ENCODE measurements at places on chromosomes 7 and 10. TPM values are rescaled to one million over a fixed set of nuclear protein-coding genes. Genes with fewer than 3 reads are reported as not detected.

Gene RPEL1
- total RNA-seq = not detected

- DNase-seq = no peak
These were observed 108.4 kb upstream of the SEMA3A start for GRCh38 chr7:84302949-84303348.

Gene NEUROD6
- not detected for total RNA-seq

Gene ANXA7
- 86.6 TPM for total RNA-seq

DNA sequence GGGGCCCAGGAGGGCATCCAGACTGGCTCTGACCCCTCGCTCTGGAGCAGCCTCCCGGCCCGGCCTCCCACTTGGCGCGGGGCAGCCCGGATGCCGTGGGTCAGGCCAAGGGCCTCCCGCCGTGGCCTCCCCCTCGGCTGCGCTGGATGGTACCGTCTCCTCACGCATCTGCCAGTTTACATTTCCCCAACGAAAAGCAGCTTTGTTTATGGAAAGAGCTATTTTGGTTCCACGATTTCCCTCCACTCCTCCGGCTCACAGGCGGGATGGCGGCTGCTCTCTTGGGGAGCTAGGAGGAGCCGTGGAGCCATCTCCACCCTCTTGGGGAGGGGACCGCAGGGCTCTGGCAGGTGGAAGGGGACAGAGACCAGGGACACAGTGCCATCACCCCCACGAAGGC, 93.2 kb upstream of the MYL10 start:
- no peak for DNase-seq

GRCh38 chr10:63976538-63976937, 455.3 kb downstream of the REEP3 start:
- peak; percentile 37 for DNase-seq

Gene RNF32
- total RNA-seq = 3.6 TPM

- DNase-seq = peak; percentile 50
These were observed 989 bp downstream of the ERLIN1 start for GRCh38 chr10:100184840-100185239.

DNA sequence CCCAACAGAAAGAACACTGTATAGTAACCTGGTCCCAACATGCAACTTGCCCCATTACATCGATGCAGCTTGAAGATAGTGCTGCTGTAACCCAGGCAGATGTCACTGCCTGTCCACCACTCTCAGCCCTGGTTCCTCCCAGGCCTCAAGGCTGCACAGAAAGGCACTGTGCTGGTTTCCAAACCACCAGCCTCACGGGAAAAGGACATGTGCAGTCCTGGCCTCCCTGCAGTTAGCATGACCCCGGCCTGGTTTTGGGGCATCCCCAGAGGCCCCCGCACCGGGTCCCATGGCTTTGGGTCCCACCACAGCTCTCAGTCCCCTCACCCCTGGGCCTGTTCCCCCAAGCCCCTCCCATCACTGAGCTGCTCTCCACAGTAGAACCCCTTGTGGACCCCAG, 214.5 kb downstream of the TNS3 start:
- DNase-seq = no peak

- DNase-seq = no peak
These were observed 161.3 kb downstream of the EGFR start for GRCh38 chr7:55179931-55180682.

DNA sequence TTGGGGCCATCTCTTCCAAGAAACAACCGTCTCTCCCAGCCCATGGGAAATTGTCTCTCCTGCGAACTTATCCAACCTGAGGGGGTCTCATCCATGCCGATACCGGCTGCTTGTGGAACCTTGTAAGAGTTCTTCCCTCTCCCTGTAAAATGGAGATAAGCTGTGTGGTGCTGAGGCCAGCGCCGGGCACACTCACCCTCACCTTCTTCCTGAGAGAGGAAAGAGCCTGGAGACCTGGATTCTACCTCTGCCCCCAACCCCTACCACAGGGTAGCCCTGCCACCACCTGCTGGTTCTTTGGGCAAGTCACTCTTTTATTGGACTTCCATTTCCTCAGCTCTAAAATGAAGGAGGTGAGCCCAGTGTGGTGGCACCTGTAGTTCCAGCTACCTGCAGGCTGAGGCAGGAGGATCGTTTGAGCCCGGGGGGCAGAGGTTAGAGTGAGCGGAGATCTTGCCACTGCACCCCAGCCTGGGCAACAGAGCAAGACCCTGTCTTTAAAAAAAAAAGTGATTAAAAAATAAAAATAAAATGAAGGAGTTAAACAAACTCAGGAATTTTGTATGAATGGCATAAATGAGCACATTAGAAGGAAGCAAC, 38.4 kb upstream of the PSAP start:
- peak; percentile 33 for DNase-seq

- DNase-seq = no peak
These were observed 370.3 kb downstream of the CDC14C start for GRCh38 chr7:49294611-49295010.

DNA sequence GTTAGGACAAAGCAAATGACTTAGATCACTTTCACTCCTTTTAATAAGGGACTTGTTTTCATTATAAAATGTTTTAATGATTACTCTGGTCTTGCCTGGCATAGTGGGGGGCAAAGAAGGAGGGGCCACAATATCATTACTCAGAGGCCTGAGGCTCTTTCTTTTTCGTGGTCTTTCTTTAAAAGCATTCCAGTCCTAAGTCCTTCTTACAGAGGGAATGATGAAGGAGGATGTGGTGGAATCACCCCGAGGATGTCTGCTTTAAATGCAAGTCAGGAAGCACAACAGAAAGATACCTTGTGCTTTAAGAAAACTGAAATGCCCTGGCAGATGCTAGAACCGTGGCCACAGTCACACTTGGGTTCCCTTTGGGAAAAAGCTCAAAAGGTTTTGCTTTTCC, 379.1 kb downstream of the INHBA start:
- DNase-seq = no peak

Gene XRCC2
- total RNA-seq = 49.6 TPM

GRCh38 chr7:23544913-23545354, 13.2 kb upstream of the TRA2A start:
- peak; percentile 63 for DNase-seq

DNA sequence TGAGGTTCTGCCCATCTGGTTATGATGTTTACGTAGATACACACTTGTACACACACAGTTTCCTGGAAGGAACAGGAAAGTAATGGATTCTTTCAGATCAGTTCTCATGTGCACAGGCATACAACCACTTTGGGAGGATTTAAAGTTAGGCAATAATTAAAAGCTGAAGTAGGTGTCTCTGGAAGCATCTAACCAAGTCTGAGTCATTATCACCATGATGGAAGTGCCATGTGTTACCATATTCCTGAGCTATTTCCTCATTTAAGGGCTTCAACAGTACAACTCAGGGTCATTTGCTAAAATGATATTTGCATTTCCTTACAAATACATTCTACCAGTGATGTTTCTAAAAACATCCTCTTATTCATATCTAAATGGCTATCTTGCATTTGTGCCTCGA, 41.4 kb upstream of the BET1 start:
- no peak for DNase-seq

DNA sequence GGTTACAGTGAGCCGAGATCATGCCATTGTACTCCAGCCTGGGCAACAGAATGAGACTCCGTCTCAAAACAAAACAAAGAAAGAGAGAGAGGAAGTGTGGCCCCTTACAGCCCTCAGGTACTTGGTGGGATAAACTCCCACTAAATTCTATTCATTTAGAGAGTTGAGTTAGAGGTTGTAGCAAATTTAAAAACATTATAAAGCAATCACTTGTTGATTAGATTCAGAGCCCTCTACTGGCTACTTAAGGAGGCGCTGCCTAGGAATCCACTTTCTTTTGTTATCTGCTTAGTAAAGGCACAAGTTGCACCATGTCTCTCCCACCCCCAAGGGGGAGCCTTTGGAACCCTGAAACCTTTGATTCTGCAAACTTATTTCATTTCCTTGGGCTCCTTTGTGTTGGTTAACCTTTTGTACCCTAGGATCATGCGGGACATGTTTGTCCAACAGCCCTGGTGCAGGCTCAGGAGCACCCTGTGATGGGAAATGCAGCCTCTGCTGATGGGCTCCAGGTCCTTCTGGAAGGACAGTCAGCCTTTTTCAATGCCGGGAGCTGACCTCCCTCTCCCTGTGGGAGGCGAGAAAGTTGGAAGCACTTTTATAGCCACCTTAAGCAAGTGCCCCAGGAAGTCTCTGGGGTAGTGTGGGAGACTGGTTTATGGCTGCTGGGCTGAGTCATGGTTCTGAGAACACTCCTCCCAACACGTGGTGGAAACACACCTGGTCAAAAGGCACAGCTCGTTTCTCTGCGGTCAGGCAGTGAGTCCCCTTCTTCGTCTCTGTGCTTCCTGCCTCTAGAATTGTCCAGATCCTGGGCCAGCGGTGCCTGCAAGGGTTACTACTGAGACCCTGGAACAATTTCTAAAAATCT, 2.3 kb downstream of the HKDC1 start:
- peak; percentile 96 for DNase-seq

Gene HYAL4
- not detected for total RNA-seq

DNA sequence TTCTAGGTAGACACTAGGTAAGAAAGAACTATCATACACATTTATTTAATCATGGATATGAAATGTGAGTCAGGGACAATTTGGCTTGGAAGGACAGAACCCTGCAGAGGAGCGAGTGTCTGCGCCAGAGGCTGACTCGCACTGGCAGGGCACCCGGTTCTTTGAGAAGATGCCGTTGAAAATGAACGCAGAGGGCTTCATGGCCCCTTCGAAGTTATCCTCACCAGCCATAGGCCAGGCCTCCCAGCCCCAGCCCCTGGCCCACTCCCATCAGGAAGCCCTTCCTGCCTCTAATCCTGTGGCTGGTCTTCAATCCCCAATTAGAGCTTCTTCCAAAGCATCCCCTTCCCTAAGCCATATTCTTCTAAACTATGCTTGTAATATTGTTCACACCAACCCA, 239.8 kb downstream of the TCERG1L start:
- DNase-seq = no peak

Gene SH2B2
- 109 TPM for total RNA-seq

Gene SFMBT2
- 7.0 TPM for total RNA-seq

Gene TRIP6
- total RNA-seq = 3.1 TPM

GRCh38 chr10:60495338-60496055, 105.8 kb upstream of the ANK3 start:
- no peak for DNase-seq
